Activated CD4-positive, alpha-beta T cell treated with anti-CD3 and anti-CD28 coated beads, Interleukin-2, amount 10 ng/mL, durations not matched to agents 7 days and 5 days (primary cell): ENCODE measurements at places on chromosomes 4 and X.

GRCh38 chr4:154478547-154478946, 13.1 kb downstream of the DCHS2 start:
- no peak for DNase-seq

DNA sequence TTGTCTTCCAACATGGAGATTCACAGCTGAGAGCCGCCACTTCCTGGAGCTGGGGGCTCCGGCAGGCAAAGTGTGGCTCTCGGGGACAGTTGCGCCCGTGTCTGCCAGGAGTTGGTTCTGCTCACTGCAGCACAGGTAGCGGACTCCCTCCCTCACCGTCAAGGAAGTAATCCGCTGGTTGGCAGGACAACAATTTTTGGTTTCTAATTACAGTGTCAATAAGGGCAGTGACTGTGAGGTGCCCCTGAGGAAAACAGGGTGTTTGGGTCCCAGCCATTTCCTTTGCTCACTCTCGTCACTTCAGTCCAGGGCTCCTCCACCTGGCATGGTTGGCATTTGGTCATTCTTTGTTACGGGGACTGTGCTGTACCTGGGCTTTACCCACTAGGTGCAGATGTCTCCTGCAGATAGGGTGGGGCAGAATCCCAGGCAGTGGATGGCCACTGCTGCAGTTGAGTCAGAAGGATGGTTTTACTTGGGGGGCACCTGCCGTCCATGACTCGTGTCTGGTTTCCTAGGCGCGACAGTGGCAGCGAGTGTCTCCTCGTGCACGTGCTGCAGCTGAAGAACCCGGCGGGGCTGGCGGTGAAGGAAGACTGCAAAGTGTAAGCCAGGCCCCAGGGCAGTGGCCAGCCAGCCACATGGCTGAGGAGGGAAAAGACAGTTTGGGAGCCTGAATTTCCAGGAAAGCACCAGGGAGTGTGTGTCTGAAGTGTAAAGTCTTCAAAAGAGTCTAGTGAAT, 32.1 kb upstream of the CLCN4 start:
- DNase-seq = no peak

DNA sequence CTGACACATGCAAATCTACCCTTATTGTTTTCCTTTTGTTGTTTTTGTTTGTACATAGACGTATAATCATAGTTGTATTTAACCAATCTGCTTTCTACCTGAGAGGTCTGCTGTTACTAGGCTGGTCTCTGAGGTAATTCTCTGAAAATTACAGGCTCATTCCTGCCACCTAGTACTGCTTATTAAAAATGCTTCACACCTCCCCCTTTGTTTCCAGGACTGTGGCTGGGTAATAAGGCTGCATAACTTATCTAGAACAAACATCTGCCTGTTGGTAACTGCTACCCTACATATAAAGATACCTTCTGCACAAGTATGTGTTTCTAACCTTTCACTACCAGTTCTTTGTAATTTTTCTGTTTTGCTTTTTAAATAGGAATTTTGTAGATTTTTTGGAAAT, 34.2 kb downstream of the COX7B2 start:
- no peak for DNase-seq

GRCh38 chr4:152938237-152938947, 2.3 kb downstream of the FHDC1 start:
- DNase-seq = no peak

DNA sequence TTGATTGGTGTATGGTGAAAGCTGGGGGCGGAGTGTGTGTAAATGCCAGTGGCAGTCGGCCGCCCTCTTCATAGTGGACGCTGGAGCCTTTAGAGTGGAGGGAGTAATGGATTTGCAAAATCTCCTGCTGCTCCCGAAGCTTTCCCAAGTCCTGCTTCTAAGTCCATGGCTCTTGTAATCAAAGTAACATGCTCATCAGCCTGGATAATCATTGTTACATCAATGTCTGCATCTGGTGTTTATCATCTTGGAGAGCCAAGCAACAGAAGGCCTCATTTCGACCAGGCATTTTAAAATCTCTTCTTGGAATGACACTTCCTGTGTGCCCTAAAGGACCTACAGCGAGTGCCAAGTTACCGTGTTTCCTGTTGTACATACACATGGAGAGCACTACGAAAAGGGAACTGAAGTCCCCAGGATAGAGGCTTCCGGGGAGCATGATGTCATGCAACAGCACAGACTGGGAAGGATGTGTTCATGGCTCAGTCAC, 32.2 kb downstream of the UNC5C start:
- DNase-seq = no peak

- no peak for DNase-seq
These were observed 269.0 kb upstream of the PABPC4L start for GRCh38 chr4:134470544-134470943.

- no peak for DNase-seq
These were observed 793 bp downstream of the NALF2 start for GRCh38 chrX:69504626-69505612.

DNA sequence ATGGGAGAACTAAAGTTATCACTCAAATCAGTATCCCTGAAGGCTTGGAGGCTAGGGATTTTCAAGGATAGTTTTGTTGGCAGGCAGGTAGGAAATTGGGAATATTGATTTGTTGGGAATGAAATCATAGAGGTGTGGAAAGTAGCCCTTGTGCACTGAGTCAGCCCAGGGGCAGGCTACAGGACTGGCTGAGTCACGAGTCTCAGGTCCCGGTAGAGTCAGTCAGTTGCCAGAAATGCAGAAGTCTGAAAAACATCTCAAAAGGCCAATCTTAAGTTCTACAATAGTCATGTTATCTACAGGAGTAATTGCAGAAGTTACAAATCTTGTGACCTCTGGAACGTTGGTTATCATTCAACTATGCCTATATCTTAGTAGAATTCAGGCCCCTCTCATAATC, 153.1 kb downstream of the GC start:
- DNase-seq = no peak

DNA sequence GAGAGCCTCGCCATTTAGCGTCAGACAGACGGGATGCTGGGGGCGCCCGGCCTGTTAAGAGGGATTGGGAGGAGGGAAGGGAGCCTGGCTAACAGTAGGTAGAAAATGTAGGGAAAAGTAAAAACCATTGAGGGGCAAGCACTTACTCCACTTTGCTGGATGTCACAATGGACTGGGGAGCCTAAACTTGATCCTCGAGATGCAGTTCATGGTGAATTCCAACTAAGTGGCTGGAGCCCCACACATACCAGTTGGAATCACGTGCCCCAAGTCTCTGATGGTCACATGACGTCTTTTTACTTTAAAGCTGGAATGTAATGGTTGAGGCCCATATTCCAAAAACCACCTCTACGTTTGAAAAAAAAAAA, 1.5 kb downstream of the PLS3 start:
- no peak for DNase-seq

- DNase-seq = no peak
These were observed 62.1 kb upstream of the CCDC160 start for GRCh38 chrX:134174859-134175258.

DNA sequence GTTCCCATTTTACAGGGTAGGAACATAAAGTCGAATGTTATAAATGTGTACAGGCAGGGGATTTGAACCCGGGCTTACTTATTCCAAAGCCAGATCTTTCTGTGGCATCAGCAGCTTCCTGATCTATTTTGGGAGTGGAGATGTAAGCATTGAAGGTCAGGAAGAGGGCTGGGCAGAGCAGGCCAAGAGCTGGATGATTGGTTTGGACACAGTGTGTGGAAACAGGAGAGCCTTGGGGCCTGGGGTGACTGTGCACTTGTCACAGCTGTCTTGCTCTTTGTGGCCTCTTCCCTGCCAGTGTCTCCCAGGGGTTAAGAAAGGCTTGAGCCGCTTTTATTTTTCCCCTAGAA, 127.9 kb upstream of the ENPP6 start:
- no peak for DNase-seq

DNA sequence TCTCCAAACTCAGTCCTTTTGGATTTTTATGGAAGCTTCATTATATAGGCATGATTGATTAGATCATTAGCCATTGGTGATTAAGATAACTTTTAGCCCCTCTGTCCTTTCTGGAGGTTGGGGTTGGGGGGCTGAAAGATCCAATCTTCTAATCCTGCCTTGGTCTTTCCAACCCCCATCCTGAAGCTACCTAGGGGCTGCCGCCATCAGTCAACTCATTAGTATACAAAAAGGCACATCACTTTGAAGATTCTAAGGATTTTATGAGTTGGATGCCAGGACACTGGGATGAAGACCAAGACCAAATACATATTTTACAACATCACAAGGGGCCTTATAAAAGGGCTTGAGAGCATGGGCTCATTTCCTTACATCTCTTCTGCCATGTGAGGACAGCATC, 47.5 kb downstream of the CYTL1 start:
- no peak for DNase-seq

- DNase-seq = no peak
These were observed 373.6 kb downstream of the MAPK10 start for GRCh38 chr4:85986266-85986665.

GRCh38 chr4:4984186-4984585, 35.1 kb downstream of the CYTL1 start:
- DNase-seq = no peak

GRCh38 chr4:129129143-129129542, 33.2 kb downstream of the C4orf33 start:
- DNase-seq = no peak

- no peak for DNase-seq
These were observed 18.6 kb upstream of the ARSJ start for GRCh38 chr4:113998079-113998478.

DNA sequence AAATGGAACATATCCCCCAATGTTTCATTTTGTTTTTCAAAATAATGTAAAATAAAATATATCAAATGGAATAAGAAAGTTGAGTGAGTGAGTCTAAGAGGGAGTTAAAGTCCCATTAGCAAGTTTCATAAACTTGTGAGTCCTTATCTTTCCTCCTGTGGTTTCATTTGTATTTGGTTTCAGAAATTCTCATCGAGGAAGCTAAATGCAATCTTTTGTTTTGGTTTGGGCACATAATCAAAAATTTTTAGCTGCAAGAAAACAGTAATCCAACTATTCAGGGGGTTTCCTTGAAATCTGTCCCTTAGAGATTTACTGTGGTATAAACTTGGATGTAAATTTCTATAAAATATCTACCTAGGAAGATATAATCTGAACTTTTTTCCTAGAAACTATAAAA, 124.2 kb downstream of the CAMK2D start:
- no peak for DNase-seq

GRCh38 chrX:119648421-119648775, 42.2 kb upstream of the NKRF start:
- no peak for DNase-seq

DNA sequence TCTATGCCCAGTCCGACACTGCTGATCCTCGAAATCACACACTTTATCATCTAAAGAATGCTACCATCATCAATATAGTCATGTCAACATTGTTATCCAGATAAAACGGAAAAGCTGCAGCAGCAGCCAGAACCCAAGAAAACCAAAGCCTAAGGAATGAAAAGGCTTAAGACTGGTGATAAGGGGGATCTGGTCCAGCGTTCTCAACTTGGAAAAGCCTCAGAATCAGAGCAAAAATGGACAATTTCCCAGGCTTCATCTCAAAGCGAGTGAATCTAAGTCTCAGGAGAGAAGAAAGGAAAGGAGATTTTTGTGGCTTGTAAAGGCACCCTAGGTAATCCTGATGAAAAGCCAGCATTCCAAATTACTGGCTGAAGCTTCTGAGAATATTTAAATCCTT, 8.2 kb downstream of the ZNF518B start:
- DNase-seq = no peak
